Thoracic aorta (tissue), 2 donors: ENCODE measurements at places on chromosomes 3 and 15. TPM values are rescaled to one million over a fixed set of nuclear protein-coding genes. Genes with fewer than 3 reads are reported as not detected.

TRIM71 gene
- not detected for total RNA-seq

GRCh38 chr3:17234382-17234781, 349.6 kb downstream of the PLCL2 start:
- DNase-seq: no peak

GRCh38 chr3:196320137-196320536, 2.1 kb upstream of the DYNLT2B start:
- no peak for DNase-seq

DNA sequence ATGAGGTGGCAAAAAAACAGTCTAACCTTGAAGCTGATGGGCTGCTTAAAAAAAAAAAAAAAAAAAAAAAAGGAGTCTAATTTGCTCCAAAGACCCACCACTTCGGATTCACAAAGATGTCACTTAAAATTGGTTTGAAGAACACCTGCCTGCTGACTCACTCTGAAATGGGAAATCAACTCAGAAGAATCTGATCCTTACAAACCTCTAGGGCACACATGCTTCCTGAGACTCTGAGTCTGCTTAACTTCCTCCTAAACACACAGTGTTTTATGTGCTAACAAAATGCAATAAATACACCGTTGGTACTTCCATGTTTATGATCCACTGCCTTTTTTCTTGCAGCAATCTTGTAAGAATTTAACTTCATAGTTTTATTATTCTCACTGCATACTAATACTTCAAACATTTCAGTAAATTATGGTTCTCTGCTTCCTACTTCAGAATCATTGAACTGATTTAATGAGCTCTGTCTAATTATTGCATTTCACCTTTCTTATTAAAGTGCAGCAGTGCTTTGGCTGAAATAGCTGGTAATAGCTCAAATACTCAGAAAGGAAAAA, 73.0 kb upstream of the FRMD4B start:
- no peak for DNase-seq
